ENCODE measurements at places on chromosomes 7 and 10.

- DNase-seq, result no peak
Observed at GRCh38 chr10:47123716-47124288, 176.2 kb upstream of the GDF10 start.

DNA sequence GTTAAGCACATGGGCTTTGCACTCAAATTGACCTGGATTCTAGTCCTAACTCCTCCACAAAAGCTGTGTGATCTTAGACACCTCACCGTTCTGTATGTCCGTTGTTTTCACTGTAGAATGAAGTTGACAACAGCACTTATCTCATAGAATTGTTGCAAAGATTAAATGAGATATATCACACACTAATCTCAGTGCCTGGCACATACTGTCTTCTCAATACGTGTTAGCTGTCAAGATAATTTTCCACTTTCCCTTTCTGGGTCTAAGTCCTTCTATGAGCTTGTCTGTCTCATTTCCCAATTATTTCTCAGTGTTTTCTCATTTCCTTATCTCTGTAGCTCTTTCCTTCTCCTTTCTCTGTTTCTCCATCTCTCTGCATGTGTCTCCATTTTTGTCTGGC, 296.6 kb downstream of the KCNMA1 start:
- DNase-seq, result no peak

GRCh38 chr7:36958111-36958733, 233.9 kb upstream of the AOAH start:
- DNase-seq, result no peak

- no peak for DNase-seq
Observed at GRCh38 chr10:65751896-65752295, 1173.9 kb upstream of the LRRTM3 start.

DNA sequence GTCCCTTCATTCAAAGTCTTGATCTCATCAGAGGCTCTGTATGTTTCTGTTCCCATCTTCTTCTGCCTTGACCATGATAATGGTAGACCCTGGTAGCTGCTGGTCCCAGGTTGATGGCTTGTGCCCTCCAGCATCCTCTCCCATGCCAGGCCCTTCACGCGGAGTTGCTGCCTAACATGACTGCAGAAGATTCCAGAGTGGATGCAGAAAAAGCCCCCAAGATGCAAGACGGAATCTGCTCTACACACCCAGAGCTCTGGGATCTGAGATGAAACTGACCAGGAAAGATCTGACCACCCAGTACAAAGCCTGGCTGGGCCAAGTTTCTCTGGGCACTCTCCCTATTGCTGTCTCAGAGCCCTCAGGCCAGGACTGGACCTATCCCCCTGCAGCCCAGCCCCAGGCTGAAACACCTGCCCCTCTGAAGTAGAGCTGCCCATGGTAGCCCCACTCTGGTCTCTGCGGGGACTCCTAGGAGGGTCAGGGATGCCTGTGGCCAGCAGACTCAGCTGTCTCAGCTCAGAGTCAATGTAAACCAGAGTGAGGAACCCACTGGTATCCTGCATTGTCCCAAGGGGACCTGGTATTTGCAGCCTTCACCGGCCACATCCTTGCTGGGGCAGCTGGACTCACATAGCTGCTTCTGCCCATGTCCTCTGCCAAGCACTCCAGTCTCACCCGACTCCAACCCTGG, 9.5 kb upstream of the FRMD4A start:
- DNase-seq, result no peak

DNA sequence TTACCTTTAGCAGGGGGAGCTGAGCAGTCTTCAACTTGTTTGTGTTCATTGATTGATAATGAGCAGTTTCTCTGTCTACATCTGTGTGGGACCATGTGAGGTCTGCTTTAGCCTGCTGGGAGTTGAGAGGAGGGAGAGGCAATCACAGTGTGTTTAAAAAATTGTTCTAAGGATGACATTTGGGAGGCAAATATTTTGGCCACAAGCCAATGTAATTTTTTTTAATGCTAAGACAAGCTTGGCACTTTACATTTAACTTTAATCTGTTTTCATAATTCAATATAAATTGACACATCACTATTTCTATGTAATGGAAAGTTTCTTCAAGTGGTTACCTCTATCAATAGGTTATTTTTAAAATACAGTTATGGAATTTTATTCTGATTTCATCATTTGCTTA, 55.9 kb upstream of the SEMA3A start:
- no peak for DNase-seq

DNA sequence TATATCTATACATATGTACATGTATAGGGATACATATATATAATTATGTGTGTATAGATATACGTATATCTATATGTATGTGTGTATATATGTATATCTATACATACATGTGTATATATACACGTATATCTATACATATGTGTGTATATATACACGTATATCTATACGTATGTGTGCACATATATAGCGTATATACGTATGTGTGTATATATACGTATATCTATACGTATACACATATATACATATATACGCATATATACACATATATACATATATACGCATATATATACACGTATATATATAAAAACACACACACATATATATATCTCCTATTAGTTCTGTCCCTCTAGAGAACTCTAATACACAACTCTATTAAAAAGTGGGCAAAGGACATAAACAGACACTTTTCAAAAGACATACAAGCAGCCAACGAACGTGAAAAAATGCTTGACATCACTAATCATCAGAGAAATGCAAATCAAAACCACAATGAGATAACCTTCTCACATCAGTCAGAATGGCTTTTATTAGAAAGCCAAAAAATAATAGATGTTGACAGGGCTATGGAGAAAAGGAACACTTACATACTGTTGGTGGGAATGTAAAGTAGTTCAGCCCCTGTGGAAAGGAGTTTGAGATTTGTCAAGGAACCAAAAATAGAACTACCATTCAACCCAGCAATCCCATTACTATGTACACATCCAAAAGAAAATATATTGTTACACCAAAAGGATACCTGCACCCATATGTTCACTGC, 22.0 kb upstream of the TMEM120A start:
- no peak for DNase-seq

DNA sequence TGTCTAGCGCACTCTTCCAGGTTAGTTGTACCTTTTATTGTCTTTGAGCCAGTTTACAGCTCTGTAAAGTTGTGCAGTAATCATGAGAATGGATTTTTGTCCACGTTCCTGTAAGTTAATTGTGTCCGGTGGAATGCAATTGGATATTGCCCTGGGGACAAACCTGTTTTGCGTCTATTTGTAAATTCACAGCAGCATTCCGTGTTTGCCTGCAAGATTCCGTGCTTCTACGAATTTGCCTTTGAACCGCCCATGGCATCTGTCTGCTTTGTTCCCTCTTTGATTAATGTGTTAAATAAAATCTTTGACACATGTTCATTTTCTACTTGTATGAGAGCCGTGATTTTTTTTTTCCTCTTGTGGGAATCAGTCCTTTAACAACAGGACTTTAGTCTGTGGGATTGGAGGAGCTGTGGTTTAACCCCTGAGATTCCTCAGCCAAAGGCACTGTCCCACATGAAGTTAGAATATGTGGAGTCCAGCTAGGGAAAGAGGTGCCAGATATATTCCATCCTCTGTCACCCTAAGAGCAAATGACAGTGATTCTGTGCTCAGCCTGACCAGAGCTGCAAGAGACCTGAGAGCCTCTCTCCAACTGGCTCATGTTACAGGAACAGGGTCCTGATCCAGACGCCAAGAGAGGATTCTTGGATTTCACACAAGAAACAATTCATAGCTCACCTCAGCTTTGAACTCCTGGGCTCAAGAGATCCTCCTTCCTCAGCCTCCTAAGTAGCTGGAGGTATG, 126.3 kb downstream of the COL26A1 start:
- no peak for DNase-seq

- no peak for DNase-seq
Observed at GRCh38 chr10:100894589-100895294, 18.0 kb upstream of the SLF2 start.

DNA sequence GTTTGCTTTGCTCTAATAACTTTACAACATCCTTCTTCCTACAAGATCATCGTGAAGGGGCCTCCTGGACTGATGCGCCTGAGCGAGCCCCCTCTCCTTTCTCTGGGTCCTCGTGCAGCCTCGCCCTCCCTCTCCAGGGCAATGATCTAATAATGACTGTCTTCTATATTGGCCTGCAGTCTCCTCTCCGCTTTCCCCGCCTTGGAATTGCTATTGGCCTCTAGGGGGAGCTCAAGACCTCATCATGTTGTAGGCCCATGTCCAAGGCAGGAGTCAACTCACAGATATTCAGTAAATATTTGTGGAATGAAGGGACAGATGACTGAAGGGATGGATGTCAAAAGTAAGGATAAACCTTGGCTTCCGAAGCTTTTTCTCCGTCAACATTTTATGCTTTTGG, 1180.3 kb downstream of the TYW1 start:
- no peak for DNase-seq

DNA sequence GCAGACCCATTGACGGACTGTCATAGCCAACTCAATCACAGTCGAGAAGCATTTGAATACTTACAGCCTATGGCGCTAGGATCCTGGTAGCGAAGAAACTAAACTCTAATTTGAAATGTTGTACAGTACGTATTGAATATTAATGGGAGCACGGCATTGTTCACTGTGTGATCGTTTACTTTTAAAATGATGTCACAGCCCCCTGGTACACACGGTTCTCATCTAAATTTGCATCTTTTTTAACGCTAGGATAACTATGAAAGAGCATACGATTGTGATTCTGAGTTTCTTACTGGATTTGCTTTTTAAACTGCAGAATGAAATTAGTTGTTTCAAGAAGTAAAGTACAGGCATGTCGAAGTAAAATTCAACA, 895 bp upstream of the NAPEPLD start:
- no peak for DNase-seq

GRCh38 chr7:82263920-82264782, 179.4 kb downstream of the CACNA2D1 start:
- no peak for DNase-seq

GRCh38 chr10:122288262-122288661, 17.2 kb downstream of the BTBD16 start:
- no peak for DNase-seq

DNA sequence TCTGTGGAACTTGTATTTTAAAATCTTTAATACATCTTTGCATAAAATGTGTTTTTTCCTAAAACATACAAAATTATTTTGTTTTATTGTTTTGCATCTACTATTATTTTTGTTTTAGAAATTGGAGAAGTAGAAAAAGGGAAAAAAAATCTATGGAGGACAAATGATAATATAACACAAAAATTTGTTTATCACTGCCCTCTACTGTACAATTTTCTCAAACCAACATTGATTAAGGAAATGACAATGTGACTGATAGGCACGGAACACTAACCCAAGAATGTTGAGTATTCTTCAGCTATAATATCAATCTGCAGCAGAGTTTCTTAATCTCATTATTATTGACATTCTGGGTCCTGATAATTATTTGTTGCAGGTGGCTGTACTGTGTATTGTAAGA, 9.5 kb upstream of the ING3 start:
- no peak for DNase-seq

- DNase-seq, result no peak
Observed at GRCh38 chr10:17432723-17433122, 21.7 kb downstream of the ST8SIA6 start.

DNA sequence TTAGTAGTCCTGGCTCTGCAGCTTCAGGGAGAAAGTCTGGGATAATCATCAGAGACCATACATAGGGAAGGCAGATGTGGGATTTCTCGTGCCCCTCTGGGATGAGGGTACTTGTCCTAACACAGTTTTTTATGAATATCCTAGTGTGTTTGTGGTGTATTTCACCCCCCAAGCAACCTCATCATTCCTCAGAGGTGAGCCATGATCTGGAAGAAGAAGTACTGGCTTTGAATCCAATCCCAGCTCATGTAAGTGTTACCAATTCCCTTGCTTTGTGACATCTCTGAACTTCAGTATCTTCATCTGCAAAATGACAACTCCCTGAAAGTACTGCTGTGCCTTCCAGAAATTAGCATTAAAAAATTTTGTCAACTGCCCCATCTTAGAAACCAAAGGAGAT, 347.5 kb upstream of the ZMIZ1 start:
- no peak for DNase-seq

DNA sequence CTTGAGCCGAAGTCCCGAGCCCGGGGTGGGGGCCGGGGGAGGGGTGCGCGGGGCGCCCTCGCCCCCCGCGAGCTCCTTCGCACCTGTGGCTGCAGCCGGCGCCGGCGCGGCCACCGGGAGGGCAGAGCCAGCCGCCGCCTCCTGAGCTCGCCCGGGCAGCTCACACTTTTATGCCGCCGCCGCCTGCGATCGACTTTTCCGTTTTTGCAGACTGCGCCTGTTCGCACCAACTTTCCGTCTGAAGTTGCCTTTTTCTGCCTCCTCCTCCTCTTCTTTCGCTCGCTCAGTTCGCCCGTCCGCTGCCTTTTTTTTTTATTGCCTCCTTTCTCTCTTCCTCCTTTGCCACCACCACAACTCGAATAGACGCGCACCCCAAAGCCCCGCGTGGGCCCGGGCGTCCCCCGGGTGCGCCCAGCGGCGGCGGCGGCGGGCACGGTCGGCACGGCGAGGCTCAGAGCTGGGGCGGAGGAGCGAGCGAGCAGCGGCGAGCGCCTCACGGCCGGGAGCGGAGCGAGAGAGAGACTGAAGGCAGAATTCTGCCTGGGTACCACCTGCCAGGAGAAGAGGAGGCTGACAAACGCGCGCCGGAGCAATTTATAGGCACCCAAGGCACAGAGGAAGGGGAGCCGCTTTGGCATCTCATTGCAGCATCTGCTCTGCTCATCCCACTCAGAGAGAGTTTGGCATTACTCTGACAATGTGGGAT, at the start of gene C1QL3:
Gene C1QL3 (minus strand): TSS at position 569 of the 706 bp plus-strand sequence. CDS start 814 bp downstream, outside the sequence.
- DNase-seq, result no peak

DNA sequence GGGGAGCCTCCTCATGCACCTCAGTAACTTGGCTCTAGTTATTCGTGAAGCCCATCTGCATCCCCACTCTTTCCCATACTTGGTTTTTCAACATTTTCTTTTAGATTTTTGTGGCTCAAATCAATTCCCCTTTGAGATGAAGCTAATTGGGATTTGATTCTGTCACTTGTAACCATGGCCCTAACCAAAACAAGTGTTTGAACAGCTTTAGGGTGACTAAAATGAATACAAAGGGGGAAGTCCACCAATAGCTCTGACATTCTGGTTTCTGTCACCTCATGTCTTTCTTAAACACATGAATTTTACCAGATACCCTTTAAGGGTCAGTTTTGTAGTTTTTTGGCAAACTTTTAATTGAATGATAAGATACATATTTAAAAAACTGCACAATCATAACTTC, 87.0 kb downstream of the PCGF5 start:
- DNase-seq, result no peak

DNA sequence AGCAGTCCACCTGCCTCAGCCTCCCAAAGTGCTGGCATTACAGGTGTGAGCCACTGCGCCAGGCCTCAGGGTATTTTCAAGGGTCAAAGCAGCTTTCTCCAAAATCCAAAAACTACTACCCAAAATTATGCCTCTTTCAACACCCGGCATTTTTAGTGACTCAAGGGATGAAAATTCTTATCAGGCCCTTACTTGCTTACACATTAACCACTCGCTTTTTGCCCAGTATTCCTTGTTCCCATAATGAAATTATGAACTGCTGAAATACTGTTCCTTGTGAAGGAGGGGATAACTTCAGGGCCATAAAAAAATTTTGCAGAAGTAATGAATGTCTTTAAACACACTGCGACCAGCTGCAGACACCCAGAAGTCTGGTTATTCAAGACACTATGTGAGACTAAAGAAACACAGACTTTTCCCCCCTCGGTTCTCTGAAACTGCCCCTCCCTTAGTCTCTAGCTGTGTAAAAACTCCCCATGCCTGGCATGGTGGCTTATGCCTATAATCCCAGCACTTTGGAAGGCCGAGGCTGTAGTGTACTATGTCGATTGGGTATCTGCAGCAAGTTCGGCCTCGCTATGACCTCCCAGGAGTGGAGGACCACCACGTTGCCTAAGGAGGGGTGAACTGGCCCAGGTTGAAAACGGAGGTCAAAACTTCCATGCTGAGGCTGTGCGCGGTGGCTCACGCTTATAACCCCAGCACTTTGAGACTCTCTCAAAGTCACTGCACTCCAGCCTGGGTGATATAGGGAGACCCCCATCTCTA, 12.0 kb downstream of the FXYD4 start:
- DNase-seq, result no peak
